Activated CD4-positive, CD25-positive, alpha-beta regulatory T cell treated with anti-CD3 and anti-CD28 coated beads, Interleukin-2, amount 50 U/mL, for 16 hours (primary cell): ENCODE measurements at places on chromosomes 5 and 9.

DNA sequence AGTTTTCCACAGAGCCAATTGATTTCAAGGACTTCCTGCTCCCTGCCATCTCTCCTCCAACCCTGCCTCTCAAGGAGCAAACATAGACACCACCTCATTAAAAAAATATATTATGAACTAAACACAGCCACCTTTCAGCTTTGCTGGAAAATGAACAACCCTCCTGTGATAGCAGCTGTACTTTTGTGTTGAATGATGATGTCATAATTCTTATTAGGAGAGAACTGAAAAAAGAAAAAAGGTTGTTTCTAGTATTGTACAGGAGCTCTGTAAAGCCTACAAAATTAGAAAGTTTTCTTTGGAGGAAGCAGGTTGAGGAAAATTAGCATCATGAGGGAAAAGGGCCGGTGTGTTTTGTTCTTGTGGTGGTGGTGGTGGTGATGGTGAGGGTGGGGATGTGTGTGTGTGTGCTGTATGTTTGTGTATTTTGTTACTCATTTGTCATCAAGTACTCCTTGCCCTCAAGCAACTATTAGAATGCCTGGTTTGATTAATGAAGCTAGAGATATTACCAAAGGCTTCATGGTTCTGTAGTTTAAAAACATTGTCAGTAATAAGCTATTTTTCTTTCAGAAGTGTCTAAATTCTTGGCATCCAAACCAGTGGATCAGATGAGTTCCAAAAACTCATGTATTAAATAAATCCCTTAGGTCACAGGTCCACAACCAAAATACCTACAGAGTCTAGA, 405.9 kb downstream of the TLE4 start:
- no peak for DNase-seq

GRCh38 chr5:151451626-151452520, 4.5 kb downstream of the SLC36A1 start:
- DNase-seq: no peak

DNA sequence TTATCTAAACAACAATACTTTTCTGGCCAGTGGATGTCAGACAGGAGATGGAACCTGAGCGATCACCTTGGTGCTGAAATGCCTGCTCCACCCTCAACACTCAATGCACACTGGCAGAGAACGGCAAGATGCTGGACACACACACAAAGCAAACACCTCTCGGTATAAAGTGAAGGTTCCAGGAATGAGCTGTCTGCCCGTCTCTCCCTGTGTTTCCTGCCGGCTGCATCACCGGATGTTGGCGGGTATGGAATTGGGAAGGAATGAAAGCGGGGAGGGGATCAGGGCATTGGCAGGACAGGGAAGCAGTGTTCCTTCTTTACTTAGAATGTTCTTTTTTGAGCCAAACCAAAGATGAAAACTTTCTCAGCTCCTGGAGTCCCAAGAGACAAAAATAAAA, 59.2 kb downstream of the MED10 start:
- no peak for DNase-seq

DNA sequence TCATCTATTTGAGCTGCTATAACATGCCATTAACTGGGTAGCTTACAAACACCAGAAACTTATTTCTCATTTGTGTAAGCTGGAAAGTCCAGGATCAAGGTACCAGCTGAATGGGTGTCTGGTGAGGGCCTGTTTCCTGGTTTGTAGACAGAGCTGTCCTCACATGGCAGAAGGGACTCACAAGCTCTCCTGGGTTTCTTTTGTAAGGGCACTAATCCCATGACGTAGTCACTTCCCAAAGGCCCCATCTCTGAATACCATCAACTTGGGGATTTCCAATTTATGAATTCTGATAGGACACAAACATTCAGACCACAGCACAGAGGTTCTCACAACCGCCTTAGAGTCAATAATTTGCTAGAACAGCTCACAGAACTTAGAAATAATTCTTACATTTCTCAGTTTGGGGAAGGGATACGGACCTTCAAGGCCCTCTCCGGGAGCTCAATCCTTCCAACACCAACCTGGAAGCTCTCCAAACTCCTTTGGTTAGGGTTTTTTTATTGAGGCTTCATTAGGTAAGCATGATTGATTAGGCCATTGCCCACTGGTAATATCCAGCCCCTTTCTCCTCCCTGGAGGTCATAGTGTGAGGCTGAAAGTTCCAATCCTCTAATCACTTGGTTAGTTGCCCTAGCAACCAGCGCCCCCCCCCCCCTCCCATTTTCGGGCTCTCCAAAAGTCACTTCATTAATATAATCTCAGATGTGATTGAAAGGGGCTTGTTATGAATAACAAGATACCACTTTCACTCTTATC, 7.6 kb upstream of the DNAJA1 start:
- no peak for DNase-seq

- DNase-seq: no peak
Observed at GRCh38 chr9:108325406-108325805, 530.4 kb downstream of the ACTL7B start.

DNA sequence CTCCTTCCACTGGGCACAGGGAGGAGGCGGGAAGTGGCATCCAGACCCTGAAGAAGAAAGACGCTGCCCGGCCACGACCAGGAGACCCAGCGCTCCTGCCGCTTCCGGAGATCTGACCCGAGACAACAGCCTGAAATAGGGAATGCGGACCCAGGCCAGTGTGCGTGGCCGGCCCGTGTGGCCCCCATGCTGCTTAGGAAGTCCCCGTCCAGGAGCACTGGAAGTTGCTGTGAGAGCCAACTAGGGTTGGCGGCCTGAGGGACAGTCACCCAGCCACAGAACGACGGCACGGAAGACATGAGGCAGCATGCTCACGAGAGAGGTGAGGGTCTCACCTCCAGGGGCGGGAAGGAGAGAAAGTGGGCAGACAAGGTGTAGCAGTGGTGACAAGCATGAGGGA, 17.0 kb downstream of the SH3GLB2 start:
- no peak for DNase-seq

GRCh38 chr9:1918622-1919021, 96.5 kb upstream of the SMARCA2 start:
- no peak for DNase-seq

GRCh38 chr5:72005671-72006070, 101.6 kb upstream of the MAP1B start:
- DNase-seq: no peak

DNA sequence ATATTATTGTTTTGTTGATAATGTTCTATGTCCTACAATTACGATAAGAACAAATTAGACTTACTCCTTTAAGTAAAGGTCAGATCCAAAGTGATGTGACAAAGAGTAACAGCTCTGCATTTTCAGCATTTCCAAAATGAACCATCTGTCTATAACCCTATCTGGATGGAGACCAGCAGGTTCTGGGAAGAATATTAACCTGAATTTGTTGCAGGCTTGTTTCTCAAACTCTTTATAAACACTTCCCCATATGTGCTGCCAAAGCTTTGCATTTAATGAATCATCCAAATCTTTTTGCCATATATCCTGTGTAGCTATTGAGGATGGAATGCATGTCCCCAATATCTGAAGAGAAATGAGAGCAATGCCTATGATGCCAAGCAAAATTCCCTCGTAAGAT, 198.9 kb upstream of the SLC27A6 start:
- no peak for DNase-seq

DNA sequence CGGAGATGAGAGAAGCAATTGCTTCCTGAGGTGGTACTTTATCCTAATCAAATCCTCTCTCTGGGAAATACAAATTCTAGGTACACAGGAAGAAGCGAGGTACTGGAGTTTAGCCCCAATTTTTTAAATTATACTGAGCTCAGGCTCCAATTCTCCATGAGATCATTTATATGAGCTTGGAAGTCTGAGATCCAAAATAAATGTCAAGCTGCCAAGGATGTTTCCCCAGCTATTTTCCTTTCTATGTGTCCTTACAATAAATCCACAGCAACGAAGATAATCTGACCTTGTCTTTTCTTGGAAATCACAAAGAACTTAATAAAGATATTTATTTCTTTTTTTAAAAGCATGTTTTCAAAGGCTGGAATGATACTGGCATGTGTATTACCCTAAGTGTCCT, 597.3 kb downstream of the GABRG2 start:
- no peak for DNase-seq

- DNase-seq: no peak
Observed at GRCh38 chr5:33969572-33970452, 14.7 kb downstream of the SLC45A2 start.

GRCh38 chr9:80605129-80605528, 1033.4 kb downstream of the TLE4 start:
- no peak for DNase-seq

DNA sequence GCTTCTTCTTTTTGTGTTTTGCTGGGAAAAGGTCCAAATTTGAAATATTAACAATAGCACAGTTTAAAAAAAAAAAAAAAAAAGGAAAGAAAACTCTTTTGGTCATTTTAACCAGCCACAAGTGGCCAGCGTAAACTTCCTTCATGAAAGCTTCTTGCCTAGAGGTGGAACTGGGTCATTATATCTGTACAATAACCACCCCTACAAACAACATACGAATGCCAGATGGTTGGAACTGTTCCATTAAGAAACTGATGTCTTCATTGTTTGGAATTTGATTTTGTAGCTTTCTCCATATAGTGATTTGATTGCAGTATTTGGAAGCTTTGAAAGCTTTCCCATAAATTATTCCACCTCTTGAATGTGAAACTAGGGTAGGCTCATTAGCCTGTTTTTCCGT, 18.3 kb upstream of the LPAR1 start:
- DNase-seq: no peak

- no peak for DNase-seq
Observed at GRCh38 chr5:180639287-180639686, 10.1 kb downstream of the FLT4 start.

- no peak for DNase-seq
Observed at GRCh38 chr9:114906922-114907571, 23.3 kb downstream of the TNFSF8 start.

DNA sequence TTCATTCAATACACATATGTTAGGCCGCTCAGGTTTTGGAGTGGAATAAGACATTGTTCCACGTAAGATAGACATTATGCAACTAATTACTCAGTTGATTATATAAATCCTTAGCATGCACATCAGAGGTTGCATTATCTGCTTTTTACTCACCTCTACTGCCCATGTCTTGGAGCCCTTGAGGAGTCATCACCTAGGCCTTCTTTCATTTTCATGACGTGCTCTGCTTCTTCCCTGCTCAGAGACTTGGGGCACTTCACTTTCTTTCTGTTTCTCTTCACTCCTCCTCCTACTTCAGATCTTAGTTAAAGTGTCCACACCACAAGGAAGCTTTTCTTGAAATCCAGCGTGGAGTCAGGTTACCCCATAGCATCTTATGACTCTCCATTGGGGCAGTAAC, 241.1 kb downstream of the TLR4 start:
- DNase-seq: no peak

DNA sequence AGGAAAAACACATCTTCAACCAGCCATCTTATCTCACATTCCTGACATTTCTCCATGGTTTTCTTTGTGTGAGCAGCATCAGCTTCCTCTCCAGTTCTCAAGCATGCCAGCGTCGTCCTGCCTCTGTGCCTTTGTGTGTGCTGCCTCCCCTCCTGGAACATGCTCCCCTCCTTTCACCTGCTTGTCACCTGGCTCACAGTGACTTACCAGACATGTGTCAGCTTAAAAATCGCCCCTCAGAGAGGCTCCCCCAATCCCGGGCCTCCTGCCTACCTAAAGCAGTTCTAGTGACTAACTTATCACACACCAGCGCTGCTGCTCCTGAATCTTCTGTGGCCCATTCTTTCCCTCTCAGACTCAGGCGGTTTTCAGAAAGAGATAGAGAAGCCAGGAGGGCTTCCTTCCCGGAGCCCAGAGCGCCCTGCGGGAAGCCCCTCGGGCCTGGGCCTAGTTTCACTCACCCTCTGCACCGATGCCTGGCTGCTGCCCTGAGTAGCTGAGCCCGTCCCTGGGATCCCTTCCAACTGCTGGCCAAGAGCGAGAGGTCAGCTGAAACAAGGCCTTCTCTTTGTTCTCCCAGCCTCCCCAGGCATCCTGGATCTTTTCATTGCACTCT, 51.1 kb upstream of the MVB12B start:
- no peak for DNase-seq

- no peak for DNase-seq
Observed at GRCh38 chr9:3848445-3849114, 322.8 kb upstream of the RFX3 start.

- no peak for DNase-seq
Observed at GRCh38 chr9:133718563-133719315, 19.4 kb downstream of the SARDH start.

GRCh38 chr9:98135938-98136337, 16.9 kb upstream of the TRIM14 start:
- DNase-seq: no peak
